ENCODE measurements at places on chromosomes 5 and 9. TPM values are rescaled to one million over a fixed set of nuclear protein-coding genes. Genes with fewer than 3 reads are reported as not detected.

The ZNF454 gene
- total RNA-seq = not detected

The CTNND2 gene
- not detected for total RNA-seq

The OR1Q1 gene
- total RNA-seq = not detected

The DOK3 gene
- total RNA-seq = 4.3 TPM

The ACSL6 gene
- 0.10 TPM for total RNA-seq

The PCDHA13 gene
- total RNA-seq = 0.03 TPM

The MAP1B gene
- 55.9 TPM for total RNA-seq

The DND1 gene
- total RNA-seq = 0.60 TPM

The PCDHGA1 gene
- 0.32 TPM for total RNA-seq

The TIMD4 gene
- total RNA-seq = 0.85 TPM

The IFNB1 gene
- total RNA-seq = not detected

The PLPP6 gene
- 10.9 TPM for total RNA-seq

The AFAP1L1 gene
- 12.3 TPM for total RNA-seq

The ZDHHC11 gene
- 15.8 TPM for total RNA-seq

The LYRM7 gene
- 6.7 TPM for total RNA-seq

The CCL21 gene
- total RNA-seq = not detected

The RNF180 gene
- 0.38 TPM for total RNA-seq

The ZNG1C gene
- total RNA-seq = 66.0 TPM

The FOXD4L5 gene
- total RNA-seq = 0.06 TPM

The ANGPTL2 gene
- total RNA-seq = not detected

The CLTA gene
- 301 TPM for total RNA-seq

The RMRP gene
- 7.0 TPM for total RNA-seq

Measured in A549 treated with AZD2906 at 1 μM for 4 hours (cell line).